ENCODE measurements at places on chromosomes 5 and 9.

GRCh38 chr5:74082512-74083055 lies 456.6 kb downstream of the ARHGEF28 start:
- DNase-seq: peak; percentile 39

DNA sequence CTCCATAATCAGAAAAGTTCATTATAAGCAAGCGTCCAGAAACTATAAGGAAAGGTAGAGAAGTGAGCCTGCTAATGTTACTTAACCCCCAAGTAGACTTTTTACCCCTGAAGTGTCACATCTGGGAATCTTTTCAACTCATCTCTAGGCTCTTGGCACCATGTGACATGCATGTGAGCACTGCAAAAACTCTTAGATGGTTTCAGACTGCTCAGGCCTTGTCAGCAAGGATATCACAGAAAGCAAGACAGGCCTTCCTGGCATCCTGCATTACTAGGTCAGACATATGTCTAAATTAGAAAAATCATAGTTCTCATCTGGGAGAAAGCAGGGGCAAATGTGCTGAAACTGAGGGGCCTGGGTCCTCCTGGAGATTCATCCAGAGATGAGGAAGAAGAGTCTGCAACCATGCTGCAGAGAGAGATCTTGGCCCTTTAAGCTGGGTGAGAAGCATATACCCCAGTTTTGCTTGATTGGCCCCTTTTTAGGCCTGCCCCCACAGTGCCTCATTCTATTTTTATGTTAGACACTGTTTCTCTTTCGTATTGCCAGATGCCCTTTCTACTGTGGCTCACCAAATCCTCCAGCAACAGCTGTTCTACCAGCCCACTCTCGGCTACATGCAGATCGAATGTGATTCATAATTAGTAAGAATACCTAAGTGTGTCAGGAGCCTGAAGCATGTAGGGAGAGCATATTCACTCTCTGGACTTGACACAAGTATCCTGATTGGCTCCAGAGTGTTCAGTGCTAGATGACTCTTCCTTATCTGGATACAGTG lies 19.0 kb downstream of the TMEM8B start:
- no peak for DNase-seq

- no peak for DNase-seq
Measured at GRCh38 chr9:91301161-91301560, 60.6 kb downstream of the AUH start.

GRCh38 chr9:132116583-132116982 lies 36.9 kb upstream of the MED27 start:
- DNase-seq: no peak

DNA sequence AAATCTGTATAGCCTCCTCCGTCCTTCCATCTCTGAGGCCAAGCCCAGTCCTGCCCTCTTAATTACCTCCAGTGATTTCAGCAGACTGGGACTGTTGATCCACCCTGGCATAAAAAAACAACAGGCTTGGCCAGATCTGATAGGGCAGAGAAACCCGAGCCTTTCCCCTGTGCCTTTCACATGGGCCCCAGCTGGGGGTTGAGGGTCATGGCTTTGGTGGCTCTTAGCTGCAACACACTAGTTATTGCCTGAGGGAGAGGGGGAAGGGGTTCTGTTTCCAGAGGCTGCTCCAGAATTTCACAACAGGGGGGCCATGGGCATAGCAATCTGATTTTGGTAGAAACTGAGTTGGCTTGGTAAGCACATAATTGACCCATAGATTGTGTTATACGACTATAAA lies 21.2 kb upstream of the PANK3 start:
- DNase-seq: no peak

DNA sequence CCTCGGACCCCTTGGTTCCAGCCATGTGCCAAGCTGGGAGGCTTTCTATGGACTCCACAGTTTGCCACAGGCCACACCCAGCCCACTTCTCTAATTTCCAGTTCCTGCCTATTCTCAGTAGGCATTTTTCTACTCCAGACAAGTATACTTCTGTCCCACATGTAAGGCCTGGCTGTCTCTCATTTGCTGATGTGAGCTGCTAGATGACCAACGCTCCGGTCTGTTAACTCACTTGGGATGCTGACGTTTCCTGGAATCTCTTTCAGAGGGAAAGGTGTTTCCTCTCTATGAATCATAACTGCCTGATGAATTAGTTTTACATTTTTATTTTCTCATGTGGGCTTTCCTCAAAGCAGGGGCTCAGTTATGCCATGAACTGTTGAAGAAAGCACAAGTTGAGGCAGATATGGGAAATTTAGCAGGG lies 36.3 kb downstream of the ERGIC1 start:
- no peak for DNase-seq

- DNase-seq: no peak
Measured at GRCh38 chr5:142740474-142741242, 29.5 kb upstream of the ARHGAP26 start.

Data from COR-L47 (cell line).